ENCODE measurements at places on chromosomes 2 and 18.

GRCh38 chr2:162197069-162197825 lies 45.2 kb upstream of the GCG start:
- DNase-seq: peak; percentile 54

DNA sequence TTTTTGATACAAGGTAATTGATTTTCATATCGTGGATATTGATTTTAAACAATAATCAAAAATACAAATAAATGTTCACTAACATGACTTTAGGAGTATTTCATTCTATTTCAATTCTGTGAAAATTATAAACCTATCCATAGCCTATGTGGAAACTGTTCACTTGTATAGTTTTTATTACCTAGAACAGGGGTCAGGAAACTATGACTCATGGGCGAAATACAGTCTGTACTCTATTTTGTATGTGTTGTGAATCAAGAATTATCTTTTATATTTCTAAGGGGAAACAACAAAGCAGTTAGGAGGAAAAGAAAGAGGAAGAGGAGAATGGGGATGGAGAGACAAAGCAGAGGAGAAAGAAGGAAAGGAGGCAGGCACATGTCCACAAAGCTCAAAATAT lies 181.7 kb upstream of the VRK2 start:
- no peak for DNase-seq

DNA sequence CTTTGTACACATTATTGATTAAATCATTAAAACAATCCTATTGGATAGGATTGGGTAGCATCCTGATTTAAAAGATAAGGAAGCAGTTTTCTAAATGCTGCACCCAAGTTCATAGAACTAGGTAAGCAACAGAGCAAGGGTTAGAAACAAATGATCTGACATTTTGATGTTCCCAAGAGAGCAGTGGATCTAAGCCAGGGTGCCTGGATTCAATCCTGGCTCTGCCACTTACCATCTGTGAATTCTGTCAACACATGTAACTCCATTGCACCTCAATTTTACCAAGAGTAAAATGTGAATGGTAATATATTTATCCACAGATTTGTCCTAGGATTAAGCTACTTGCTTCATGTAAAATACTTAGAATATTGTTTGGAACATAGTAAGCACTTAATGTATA lies 982.6 kb upstream of the FANCL start:
- no peak for DNase-seq

- DNase-seq: no peak
Observed at GRCh38 chr2:34656632-34657031, 1057.5 kb upstream of the FAM98A start.

DNA sequence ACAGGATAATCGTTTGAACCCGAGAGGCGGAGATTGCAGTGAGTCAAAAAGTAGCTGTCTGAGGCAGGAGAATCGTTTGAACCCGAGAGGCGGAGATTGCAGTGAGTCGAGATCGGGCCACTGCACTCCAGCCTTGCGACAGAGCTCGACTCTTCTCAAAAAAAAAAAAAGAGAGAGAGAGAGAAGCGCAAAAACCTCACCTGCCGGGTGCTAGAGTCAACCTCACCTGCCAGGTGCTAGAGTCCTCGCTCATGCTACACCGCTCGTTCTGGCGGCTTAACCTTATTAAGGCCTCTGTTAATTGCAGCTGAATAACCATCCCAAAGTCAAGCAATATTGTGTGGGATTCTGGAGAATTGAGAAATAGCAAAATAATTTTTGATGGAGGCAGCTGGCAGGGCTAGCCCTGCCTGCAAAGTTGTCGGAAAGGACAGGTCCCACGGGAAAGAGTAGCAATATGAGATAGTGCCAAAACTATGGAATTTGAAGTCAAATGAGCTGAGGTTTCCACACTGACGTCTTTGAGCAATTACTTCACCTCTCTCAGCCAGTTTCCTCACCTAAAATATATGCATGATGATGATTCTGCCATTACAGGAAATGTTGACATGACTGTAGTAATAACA lies 644 bp upstream of the DYM start:
- DNase-seq: peak; percentile 13

DNA sequence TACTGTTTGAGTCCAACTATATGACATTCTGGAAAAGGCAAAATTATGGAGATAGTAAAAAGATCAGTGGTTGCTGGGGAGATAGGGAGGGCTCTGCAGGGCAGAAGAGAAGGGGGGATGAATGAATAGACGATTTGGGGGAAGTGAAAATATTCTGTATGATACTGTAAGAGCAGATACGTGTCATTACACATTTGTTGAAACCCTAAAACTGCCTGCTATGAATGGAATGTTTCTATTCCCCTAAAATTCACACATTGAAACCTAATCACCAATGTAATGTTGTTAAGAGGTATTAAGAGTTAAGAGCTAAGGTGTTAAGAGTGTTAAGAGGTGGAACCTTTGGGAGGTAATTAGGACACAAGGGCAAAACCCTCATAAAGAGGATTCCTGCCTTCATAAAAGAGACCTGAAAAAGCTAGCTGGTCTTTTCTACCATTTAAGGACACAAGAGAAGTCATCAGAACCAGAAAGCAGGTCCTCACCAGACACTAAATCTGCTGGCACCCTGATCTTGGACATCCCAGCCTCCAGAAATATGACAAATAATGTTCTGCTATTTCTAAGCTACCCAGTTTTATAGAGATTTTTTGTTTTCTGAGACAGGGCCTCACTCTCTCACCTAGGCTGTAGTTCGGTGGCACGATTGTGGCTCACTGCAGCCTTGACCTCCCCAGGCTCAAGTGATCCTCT lies 76.2 kb downstream of the ATAD2B start:
- no peak for DNase-seq

DNA sequence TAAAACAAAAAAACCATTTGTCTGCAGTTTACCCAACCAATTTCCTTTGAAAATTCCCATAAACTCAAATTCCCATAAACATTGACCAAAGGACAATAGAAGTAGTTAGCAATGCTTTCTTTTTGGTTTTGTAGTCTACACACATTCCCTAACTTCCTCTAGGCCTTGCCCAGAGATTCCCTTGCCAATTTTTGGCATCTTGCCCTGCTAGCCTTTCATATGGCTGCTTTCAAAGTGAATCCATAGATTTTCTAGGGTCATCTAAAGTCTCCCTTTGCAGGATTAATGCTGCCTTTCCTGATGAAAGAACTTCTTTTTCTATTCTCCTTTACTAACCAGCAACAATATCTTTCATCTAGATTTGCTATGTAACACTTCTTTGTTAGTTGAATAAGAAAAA lies 33.4 kb downstream of the THSD7B start:
- DNase-seq: no peak

DNA sequence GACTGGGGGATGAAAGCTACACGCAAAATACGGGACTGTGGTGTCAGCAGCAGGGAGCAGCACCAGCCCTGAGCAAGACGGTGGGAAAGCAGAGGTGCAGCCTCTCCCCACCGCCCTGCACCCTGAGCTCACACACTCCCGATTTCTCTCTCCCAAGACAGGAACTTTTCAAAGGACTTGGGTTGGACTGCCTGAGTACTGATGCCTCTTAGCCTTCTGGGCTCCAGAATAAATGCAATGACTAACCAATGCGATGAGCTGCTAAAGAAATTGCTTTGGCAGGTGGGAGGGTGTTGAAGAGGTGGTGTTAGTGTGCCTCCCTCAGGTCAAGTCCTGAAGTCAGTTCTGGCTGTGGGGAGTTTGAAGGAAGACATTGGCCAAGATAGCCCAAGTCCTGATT lies 9.6 kb downstream of the TRIM54 start:
- DNase-seq: no peak

DNA sequence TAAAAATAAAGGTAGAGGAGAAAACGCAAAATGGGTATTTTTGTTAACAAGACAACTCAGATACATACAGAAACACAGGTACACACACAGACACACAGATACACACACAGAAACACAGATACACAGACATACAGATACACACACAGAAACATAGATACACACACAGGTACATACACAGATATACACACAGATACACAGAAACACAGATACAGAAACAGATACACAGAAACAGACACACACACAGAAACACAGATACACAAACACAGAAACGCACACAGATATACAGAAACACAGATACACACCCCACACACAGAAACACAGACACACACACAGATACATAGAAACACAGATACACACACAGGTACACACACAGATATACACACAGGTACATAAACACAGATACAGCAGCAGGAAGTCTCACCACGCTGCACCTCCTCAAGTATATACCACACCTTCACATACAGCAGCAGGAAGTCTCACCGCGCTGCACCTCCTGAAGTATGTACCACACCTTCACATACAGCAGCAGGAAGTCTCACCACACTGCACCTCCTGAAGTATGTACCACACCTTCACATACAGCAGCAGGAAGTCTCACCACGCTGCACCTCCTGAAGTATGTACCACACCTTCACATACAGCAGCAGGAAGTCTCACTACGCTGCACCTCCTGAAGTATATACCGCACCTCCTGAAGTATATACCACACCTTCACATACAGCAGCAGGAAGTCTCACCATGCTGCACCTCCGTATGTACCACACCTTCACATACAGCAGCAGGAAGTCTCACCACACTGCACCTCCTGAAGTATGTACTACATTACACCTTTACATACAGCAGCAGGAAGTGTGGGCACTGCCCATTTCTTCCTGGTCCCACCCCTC lies 250.5 kb downstream of the HDAC4 start:
- DNase-seq: no peak

DNA sequence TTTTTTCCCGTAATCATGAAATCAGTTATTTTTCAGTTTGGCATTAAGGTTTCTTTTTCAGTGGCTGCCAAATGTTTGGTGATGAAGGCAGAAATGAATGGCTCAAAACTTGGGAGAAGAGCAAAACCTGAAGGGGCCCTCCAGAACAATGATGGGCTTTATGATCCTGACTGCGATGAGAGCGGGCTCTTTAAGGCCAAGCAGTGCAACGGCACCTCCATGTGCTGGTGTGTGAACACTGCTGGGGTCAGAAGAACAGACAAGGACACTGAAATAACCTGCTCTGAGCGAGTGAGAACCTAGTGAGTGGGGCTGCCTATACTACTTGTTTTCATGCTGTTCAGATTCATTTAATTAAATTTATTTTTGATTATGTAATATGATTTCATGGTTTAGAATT lies 29.2 kb upstream of the MSH2 start:
- DNase-seq: no peak
